ENCODE measurements at places on chromosomes 5 and 9.

DNA sequence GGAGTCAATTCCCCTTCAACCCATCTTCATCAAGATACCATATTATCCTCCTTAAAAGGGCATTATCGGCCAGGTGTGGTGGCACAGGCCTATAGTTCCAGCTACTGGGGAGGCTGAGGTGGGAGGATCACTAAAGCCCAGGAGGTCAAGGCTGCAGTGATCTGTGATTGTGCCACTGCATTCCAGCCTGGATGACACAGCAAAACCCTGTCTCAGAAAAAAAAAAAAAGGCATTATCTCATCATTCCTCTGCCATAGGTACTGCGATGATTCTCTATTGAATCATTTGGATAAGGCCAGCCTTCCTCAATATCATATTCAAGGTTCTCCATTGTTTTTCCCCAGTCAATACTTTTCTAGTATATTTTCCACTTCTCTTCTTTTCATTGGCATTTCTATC, 39.2 kb upstream of the RAB3C start:
- DNase-seq, result no peak

GRCh38 chr5:76082772-76083554, at the start of gene SV2C:
SV2C (plus strand) TSS chr5:76083383; CDS start chr5:76131751, 48,368 bp downstream.
- peak; percentile 48 for DNase-seq

GRCh38 chr5:34847056-34847455, 8.1 kb downstream of the TTC23L start:
- no peak for DNase-seq

DNA sequence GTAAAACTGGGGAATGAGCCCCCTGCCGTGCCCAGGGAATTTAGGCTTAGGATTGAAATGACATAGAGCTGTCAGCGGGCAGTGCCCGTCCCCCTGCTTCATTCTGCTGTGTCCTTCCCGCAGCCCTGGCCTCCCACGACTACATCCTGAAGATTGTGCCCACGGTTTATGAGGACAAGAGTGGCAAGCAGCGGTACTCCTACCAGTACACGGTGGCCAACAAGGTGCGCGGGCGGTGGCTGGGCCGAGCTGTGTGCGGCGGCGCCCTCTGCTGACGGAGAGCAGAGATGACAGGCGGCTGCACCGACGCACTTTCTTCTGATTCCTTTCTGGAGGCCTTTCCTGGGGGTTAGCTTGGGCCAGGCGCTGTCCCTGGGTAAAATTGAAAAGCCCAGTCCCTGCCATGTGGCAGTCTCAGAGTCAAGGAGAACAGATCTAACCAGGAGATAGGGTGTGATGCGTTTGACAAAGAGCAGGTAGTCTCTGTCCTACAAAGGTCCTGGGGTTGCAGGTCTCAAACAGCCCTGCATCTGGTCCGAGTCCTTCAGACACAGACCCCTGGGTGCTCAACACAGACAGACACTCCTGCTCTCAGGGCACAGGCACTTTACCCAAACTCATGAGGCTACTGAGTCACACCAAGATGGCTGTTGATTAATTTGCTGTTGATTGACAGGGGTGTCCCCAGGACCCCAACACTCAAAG, 26.8 kb upstream of the RPL26L1 start:
- DNase-seq, result peak; percentile 79

DNA sequence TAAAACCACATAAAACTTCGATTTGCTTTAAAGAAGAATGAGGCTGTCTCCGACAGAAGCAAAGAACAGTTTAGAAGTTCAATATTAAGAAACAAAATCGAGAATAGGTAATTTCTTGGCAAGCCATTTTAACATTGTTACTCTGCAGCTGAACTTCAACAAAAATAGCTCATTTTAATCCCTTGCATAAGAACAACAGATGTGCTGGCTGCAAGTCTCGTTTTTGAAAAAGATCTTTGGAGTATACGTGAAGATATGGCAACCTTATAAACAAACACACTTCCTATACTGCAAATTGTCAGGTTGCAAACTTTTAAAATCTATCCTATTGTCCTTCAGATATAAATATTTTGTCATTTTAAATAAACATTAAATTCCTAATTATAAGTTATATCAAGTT, 71.5 kb downstream of the FBN2 start:
- DNase-seq, result no peak

Data from activated naive CD4-positive, alpha-beta T cell treated with anti-CD3 and anti-CD28 coated beads for 36 hours (primary cell).